ENCODE measurements at places on chromosomes 1 and 21. TPM values are rescaled to one million over a fixed set of nuclear protein-coding genes. Genes with fewer than 3 reads are reported as not detected.

DNA sequence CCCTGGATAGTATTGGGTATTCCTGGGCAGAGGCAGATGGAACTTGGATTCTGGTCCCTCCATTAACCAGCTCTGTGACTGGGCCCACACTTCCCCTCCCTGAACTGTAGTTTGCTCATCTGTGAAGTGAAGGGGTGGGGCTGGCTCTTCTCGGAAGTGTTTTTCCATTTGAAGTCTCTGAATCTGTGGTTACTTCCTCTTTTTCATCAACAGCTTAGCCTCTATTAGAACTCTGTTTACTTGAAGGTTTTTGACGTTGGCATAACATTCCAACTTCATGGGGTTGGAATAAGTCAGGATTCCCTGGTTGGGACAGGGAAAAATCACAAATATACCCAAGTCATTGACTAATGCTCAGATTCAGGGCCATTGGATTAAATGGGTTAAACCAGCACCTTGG is 3.6 kb downstream of the KIAA0040 start:
- peak overlapping the region; percentile 99 for H3K4me3 ChIP-seq
- H3K27ac ChIP-seq = peak overlapping the region; percentile 84
- peak; percentile 60 for DNase-seq
- peaks cover 75% of the 10 kb centered on the region for H3K4me1 ChIP-seq
- no peaks in the 10 kb centered on the region for H3K27me3 ChIP-seq

DNA sequence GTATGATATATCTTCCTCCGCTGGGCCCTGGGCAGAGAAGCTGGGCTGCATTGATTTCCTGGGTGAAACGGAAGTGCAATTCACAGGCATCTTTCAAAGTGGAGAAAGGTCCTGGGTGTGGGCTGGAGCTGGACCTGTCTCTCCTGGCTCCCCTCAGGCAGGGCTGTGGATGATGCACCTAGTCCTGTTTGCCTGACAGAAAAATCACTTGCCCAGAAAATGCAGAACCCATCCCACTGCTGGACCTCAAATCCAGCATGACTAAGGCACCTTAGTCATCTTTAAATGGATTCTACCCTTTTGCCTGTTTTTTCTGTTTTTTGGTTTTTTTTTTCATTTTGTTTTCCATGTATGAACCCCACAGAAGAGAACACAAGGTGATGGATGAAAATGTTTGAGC is 49.7 kb downstream of the MYSM1 start:
- DNase-seq = no peak
- H3K27me3 ChIP-seq = peaks cover 2% of the 10 kb centered on the region
- H3K36me3 ChIP-seq = peaks cover 3% of the 10 kb centered on the region
- H3K4me1 ChIP-seq = peaks cover 7% of the 10 kb centered on the region
- no peak overlapping the region for H3K27ac ChIP-seq

DNA sequence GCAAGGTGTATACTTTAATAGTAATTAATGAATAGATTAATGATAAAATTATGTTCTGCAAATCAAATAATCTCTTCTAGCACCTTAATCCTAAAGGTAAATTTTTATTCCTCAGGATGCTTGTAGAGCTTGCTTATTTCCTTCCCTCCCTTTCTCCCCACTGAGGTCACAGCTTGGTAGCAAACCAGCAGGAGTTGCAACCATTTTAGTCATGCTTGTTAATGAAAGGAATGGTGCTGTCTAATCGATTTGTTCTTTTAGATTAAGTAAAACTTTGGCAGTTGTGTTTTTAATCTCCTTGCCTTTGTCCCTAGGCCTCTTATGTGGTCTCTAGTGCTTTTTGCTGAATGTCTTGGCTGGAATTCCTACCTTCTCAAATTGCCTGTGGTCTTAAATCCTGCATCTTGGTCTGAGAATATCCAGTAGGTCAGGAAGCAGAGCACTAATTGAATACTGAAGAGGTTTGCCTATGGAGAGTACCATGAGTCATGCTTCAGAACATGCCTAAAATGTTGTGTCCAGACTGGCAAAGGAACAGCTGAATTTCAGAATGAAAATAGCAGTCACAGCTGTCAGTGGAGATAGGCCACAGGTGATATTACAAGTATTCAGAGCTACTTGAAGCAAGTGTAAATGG is 36.3 kb upstream of the RWDD3 start:
- no peak for DNase-seq
- H3K4me1 ChIP-seq = no peaks in the 10 kb centered on the region
- no peak overlapping the region for H3K27ac ChIP-seq
- H3K27me3 ChIP-seq = peaks cover 7% of the 10 kb centered on the region
- no peaks in the 10 kb centered on the region for H3K36me3 ChIP-seq
- H3K4me3 ChIP-seq = no peak overlapping the region

KMO gene
- not detected for total RNA-seq

TNFRSF1B gene
- 211 TPM for total RNA-seq

HMGCS2 gene
- total RNA-seq = not detected

Measured in activated T-helper 1 cell treated with anti-CD3 and anti-CD28 coated beads, Interleukin-12 subunit alpha, Interleukin-12 subunit beta, Interleukin-2, Interleukin-4 antibody, amounts not matched to agents 30 ng/mL and 10 ng/mL and 1 ng/mL, durations not matched to agents 14 hours and 24 hours and 36 hours (primary cell).